ENCODE measurements at places on chromosomes 3 and 15.
A peak's percentile ranks its signal among the peaks of the same experiment; 100 is the strongest.

GRCh38 chr3:101849714-101850245, 466 bp downstream of the NFKBIZ start:
- DNase-seq: no peak
- H3K4me3 ChIP-seq: peak overlapping the region; percentile 91
- H3K27me3 ChIP-seq: no peaks in the 10 kb centered on the region
- H3K27ac ChIP-seq: peak overlapping the region; percentile 91

GRCh38 chr3:193593668-193594030, 641 bp downstream of the OPA1 start:
- no peaks in the 10 kb centered on the region for H3K27me3 ChIP-seq
- peak overlapping the region; percentile 99 for H3K4me3 ChIP-seq
- H3K27ac ChIP-seq: peak overlapping the region; percentile 96
- no peak for DNase-seq
- H3K4me1 ChIP-seq: peaks cover 12% of the 10 kb centered on the region

GRCh38 chr3:24886501-24886900, 391.9 kb upstream of the THRB start:
- no peaks in the 10 kb centered on the region for H3K27me3 ChIP-seq
- no peak for DNase-seq
- no peak overlapping the region for H3K4me3 ChIP-seq

GRCh38 chr15:45050587-45050986, 27.6 kb downstream of the SORD start:
- no peak for DNase-seq
- H3K4me3 ChIP-seq: no peak overlapping the region
- H3K27me3 ChIP-seq: no peaks in the 10 kb centered on the region
- no peaks in the 10 kb centered on the region for H3K36me3 ChIP-seq

- peaks cover 11% of the 10 kb centered on the region for H3K36me3 ChIP-seq
- no peak overlapping the region for H3K27ac ChIP-seq
- no peaks in the 10 kb centered on the region for H3K4me1 ChIP-seq
- H3K4me3 ChIP-seq: no peak overlapping the region
- no peaks in the 10 kb centered on the region for H3K27me3 ChIP-seq
Measured at GRCh38 chr15:43153269-43153668, 19.9 kb downstream of the TMEM62 start.

- H3K27ac ChIP-seq: no peak overlapping the region
- H3K4me3 ChIP-seq: no peak overlapping the region
- no peaks in the 10 kb centered on the region for H3K36me3 ChIP-seq
- no peaks in the 10 kb centered on the region for H3K27me3 ChIP-seq
- no peak for DNase-seq
Measured at GRCh38 chr3:108185536-108185935, 36.7 kb downstream of the IFT57 start.

- H3K4me3 ChIP-seq: no peak overlapping the region
- DNase-seq: no peak
- no peak overlapping the region for H3K27ac ChIP-seq
- no peaks in the 10 kb centered on the region for H3K4me1 ChIP-seq
Measured at GRCh38 chr3:195847055-195847950, 35.6 kb upstream of the MUC4 start.

- no peak overlapping the region for H3K4me3 ChIP-seq
- no peak overlapping the region for H3K27ac ChIP-seq
- no peaks in the 10 kb centered on the region for H3K36me3 ChIP-seq
- no peaks in the 10 kb centered on the region for H3K4me1 ChIP-seq
- DNase-seq: no peak
Measured at GRCh38 chr3:46407970-46408369, 911 bp downstream of the CCRL2 start.

GRCh38 chr15:84981054-84981710, 474 bp upstream of the PDE8A start:
- peaks cover 30% of the 10 kb centered on the region for H3K4me1 ChIP-seq
- H3K36me3 ChIP-seq: no peaks in the 10 kb centered on the region
- peak; percentile 78 for DNase-seq
- peak overlapping the region; percentile 77 for H3K4me3 ChIP-seq
- no peaks in the 10 kb centered on the region for H3K27me3 ChIP-seq

DNA sequence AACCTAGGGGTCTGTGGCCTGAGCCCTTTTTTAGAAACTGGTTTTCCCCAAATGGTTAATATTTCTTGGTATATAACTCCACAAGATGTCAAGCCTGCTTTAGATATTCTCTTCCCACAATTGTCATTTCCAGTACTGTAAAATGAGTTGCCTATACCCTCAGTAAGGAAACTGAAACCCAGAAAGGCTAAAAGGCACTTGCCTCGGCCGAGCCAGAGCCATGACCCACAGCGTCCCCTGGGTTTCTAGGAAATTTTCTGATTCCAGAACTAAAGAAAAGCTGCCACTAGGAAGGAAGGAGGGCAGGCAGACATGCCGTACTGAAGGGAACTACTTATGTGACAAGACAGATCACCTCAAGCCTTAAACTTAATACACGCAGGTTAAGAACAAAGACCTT, 59.1 kb downstream of the ATP8B4 start:
- no peak overlapping the region for H3K27ac ChIP-seq
- H3K4me3 ChIP-seq: no peak overlapping the region
- H3K36me3 ChIP-seq: no peaks in the 10 kb centered on the region
- no peaks in the 10 kb centered on the region for H3K4me1 ChIP-seq
- DNase-seq: no peak
- H3K27me3 ChIP-seq: no peaks in the 10 kb centered on the region

DNA sequence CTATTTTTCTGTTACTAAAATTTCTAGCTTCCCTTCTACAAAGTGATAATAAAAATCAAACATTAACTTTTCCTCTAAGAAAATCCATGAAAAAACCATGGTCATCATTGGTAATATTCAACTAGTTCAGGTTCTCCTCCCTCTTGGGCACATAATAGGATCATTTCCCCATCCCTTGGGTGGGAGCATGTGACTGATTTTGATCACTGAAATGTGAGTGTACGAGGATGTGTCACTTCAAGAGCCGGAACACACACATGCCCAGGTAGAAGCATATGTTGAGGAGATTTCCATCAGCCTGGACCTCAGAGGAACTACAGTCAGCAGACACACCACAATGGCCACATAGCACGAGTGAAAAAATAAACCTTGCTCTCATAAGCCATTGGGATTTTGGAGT, 36.1 kb downstream of the AP3S2 start:
- DNase-seq: no peak
- H3K4me3 ChIP-seq: no peak overlapping the region
- peaks cover 3% of the 10 kb centered on the region for H3K36me3 ChIP-seq

GRCh38 chr3:171809611-171809860, 747 bp downstream of the PLD1 start:
- no peaks in the 10 kb centered on the region for H3K36me3 ChIP-seq
- H3K4me3 ChIP-seq: peak overlapping the region; percentile 76
- peak overlapping the region; percentile 99 for H3K27ac ChIP-seq
- no peak for DNase-seq
- H3K27me3 ChIP-seq: no peaks in the 10 kb centered on the region
- peaks cover 63% of the 10 kb centered on the region for H3K4me1 ChIP-seq

DNA sequence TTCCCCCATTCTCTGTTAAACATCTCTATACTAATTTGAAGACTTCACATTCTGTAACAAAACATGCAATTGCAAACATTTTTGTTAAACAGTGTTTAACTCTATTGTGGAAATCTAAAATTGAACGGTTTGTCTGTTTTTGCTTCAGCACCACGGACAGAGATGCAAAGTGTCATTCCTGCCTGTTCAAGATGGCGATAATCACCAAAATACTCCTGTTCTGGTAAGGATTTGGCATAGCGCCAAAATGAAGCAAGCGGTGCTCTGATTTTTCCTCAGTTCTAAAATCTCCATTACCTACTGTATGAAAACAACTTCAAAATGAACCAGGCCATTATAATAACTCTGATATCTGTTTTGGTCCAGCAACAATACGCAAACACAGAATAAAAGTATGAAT, 129.7 kb upstream of the TUSC7 start:
- no peak overlapping the region for H3K4me3 ChIP-seq
- DNase-seq: no peak
- H3K4me1 ChIP-seq: no peaks in the 10 kb centered on the region
- H3K27ac ChIP-seq: no peak overlapping the region
- no peaks in the 10 kb centered on the region for H3K27me3 ChIP-seq
- no peaks in the 10 kb centered on the region for H3K36me3 ChIP-seq

DNA sequence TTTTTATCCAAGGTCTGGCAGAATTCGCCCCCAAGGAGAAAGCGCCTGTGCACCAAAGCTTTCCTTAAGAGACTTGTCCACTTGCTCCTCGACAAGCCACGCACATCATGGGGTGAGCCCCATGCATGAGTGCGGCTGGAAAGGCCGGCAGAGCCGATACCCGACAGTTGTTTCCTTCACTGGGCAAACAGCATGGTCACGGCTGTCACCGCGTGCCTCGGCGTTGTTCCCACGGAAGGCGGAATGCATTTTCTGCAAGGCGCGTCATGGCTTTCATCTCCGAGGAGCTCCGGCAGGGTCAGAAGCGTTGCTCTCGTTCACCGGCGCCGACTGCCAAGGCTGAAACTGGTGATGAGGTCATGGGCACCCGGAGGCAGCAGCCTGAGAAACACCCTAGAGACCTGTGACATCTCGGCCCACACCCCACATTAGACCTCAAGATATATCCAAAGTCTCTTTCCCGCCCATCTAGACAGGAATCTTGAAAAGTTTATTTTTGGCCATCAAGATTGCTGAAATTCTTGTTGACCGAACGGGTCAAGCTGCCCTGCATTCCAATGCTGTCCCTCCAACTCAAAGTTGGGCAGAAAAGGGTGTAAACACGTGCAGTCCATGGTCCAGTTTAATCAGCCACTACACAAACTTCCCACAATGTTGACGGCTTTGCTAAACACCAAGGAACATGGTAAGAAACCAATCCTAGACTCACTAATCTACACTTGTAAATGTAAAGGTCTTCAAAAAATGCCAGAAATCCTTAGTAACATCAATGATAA, 604 bp upstream of the TJP1 start:
- H3K27ac ChIP-seq: peak overlapping the region; percentile 76
- no peak for DNase-seq
- H3K36me3 ChIP-seq: no peaks in the 10 kb centered on the region
- peaks cover 21% of the 10 kb centered on the region for H3K4me1 ChIP-seq
- no peaks in the 10 kb centered on the region for H3K27me3 ChIP-seq
- H3K4me3 ChIP-seq: peak overlapping the region; percentile 79

- H3K4me1 ChIP-seq: no peaks in the 10 kb centered on the region
- H3K27ac ChIP-seq: no peak overlapping the region
- no peak for DNase-seq
Measured at GRCh38 chr15:34217587-34218225, 7.1 kb upstream of the EMC4 start.

- H3K36me3 ChIP-seq: no peaks in the 10 kb centered on the region
- no peaks in the 10 kb centered on the region for H3K4me1 ChIP-seq
- no peak overlapping the region for H3K27ac ChIP-seq
- DNase-seq: no peak
Measured at GRCh38 chr3:135637013-135637412, 328.5 kb upstream of the PPP2R3A start.

GRCh38 chr3:194142156-194142910, 6.4 kb downstream of the HES1 start:
- H3K4me1 ChIP-seq: peaks cover 40% of the 10 kb centered on the region
- no peak for DNase-seq
- H3K27me3 ChIP-seq: no peaks in the 10 kb centered on the region
- peak overlapping the region; percentile 100 for H3K27ac ChIP-seq
- H3K36me3 ChIP-seq: peaks cover 2% of the 10 kb centered on the region

GRCh38 chr3:174775603-174776002, 83.5 kb upstream of the NAALADL2 start:
- H3K4me3 ChIP-seq: no peak overlapping the region
- no peak for DNase-seq
- no peak overlapping the region for H3K27ac ChIP-seq
- no peaks in the 10 kb centered on the region for H3K27me3 ChIP-seq
- H3K4me1 ChIP-seq: no peaks in the 10 kb centered on the region
